ENCODE measurements at places on chromosomes 16 and 17.

DNA sequence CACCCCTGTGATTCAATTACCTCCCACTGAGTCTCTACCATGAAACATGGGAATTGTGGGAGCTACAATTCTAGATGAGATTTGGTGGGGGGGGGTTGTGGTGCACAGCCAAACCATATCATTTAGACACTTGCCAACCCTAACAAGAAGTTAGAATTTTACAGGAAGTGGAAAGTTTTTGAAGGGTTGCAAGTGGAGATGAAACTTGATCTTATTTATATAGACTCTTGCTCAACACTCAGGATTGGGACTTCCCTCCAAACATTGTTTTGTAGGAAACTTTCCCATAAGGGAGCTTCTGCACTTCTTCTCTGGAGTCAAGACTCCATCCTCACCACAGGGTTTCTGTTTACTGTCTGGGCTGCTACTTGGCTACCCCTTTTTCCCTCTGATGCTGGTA lies 266.7 kb upstream of the CDH11 start:
- H3K27ac ChIP-seq = no peak overlapping the region
- peaks cover 22% of the 10 kb centered on the region for H3K36me3 ChIP-seq
- peaks cover 10% of the 10 kb centered on the region for H3K4me1 ChIP-seq
- DNase-seq = no peak

DNA sequence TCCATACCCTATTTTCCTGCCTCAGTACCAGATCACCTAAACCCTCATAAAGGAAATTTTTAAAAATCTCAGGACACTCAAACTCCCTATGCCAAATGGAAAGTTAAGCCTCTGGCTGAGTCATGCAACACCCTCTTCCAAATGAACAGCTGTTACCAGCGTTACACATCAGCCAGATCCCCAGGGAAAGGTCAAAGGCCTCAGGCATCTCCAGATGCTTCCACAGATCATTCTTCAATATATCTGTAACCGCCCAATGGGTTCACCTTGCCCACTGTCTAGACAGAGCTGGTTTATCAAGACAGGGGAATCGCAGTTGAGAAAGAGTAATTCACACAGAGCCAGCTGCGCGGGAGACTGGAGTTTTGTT lies 29.1 kb upstream of the SHCBP1 start:
- no peaks in the 10 kb centered on the region for H3K4me1 ChIP-seq
- H3K36me3 ChIP-seq = peaks cover 5% of the 10 kb centered on the region
- H3K27me3 ChIP-seq = peaks cover 4% of the 10 kb centered on the region
- DNase-seq = no peak

DNA sequence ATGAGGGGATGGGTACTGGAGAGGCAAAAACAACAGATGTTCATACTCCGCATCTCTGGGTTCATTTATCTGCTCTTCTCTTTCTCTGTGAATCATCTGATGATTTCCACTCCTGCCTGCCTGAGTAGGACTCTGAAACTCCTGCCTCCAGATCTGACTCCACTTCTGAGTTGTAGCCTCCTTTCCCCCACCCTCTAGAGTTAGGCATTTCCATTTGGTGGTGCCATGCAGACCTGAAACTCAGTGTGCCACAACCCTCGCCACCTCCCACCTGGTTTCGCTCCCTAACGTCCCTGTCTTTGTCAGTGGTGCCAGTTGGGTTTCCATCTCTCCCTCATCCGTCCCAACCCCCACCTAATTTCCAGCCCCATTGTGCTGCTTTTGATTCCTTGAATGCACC lies 126.2 kb downstream of the PRKCB start:
- no peak for DNase-seq
- no peaks in the 10 kb centered on the region for H3K36me3 ChIP-seq
- no peak overlapping the region for H3K4me3 ChIP-seq
- H3K27me3 ChIP-seq = peaks cover 15% of the 10 kb centered on the region
- H3K27ac ChIP-seq = no peak overlapping the region
- peaks cover 2% of the 10 kb centered on the region for H3K4me1 ChIP-seq

DNA sequence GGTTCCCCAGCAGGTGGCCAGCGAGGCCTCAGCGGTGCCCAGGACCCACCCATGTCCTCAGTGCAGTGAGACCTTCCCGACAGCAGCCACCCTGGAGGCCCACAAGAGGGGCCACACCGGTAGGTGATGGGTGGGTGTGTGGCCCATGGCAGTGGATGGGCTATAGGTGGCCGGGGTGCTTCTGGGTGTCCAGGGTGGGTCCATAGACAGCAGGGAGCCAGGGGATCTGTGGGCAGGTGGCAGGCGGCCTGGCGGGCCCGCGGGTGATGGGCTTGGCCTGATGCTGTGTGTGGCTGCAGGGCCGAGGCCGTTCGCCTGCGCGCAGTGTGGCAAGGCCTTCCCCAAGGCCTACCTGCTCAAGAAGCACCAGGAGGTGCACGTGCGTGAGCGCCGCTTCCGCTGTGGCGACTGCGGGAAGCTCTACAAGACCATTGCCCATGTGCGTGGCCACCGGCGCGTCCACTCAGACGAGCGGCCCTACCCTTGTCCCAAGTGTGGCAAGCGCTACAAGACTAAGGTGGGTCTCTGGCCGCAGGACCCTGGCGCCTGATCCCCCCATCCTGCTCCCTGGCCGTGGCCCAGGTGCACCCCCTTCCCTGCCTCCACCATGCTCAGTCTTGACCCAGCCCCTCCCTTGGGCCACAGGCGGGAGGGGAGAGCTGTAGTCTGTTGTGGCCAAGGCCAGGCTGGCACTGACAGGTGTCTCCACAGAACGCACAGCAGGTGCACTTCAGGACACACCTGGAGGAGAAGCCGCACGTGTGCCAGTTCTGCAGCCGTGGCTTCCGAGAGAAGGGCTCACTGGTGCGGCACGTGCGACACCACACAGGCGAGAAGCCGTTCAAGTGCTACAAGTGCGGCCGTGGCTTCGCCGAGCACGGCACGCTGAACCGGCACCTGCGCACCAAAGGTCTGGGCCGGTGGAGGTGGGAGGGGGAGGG lies 2.1 kb upstream of the DNASE1L2 start:
- no peak overlapping the region for H3K4me3 ChIP-seq
- DNase-seq = no peak
- no peaks in the 10 kb centered on the region for H3K4me1 ChIP-seq
- H3K27ac ChIP-seq = no peak overlapping the region
- H3K36me3 ChIP-seq = no peaks in the 10 kb centered on the region

GRCh38 chr17:64129515-64129764 lies 504 bp downstream of the ERN1 start:
- peak overlapping the region; percentile 88 for H3K4me3 ChIP-seq
- H3K36me3 ChIP-seq = peaks cover 2% of the 10 kb centered on the region
- H3K27me3 ChIP-seq = peaks cover 21% of the 10 kb centered on the region
- DNase-seq = no peak
- peaks cover 40% of the 10 kb centered on the region for H3K4me1 ChIP-seq
- no peak overlapping the region for H3K27ac ChIP-seq

DNA sequence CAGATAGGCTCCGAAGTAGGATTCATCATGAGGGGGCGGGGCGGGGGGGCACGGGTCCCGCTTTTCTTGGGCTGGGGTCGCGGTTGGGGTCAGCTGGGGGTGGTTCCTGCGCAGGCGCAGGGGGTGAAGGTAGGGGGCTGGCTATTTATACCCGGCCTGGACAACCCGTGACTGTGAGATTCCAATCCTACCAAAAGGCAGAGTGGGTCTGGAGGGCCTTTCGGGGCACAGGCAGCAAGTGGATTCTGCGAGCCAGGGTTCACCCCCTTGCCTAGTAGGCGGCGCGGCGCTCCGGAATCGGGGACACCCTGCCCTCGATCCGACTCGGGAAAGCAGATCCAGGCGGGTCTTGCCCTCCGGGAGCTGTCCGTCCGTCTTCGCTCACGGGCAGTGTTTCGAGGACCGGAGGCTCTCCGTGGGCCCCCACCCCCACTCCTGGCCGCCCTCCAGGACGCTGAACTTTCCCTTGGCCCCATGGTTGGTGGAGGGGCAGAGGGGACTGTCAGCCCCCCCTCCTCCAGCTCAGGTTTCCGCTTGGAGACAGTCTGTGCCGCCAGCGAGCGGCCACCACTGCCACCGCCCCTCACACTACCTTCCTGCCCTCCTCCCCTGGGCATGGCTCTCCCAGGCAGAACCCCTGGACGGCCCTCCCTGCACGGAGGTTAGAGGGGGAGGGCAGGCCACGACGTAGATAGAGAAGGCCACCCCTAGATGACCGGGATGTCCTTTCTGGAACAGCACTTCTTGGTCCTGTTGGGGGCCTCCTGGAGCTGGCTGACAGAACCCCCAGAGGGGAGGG lies 634 bp downstream of the SLC2A4 start:
- H3K27ac ChIP-seq = no peak overlapping the region
- H3K4me1 ChIP-seq = peaks cover 45% of the 10 kb centered on the region
- H3K36me3 ChIP-seq = peaks cover 9% of the 10 kb centered on the region
- peaks cover 25% of the 10 kb centered on the region for H3K27me3 ChIP-seq
- peak; percentile 63 for DNase-seq
- peak overlapping the region; percentile 84 for H3K4me3 ChIP-seq

DNA sequence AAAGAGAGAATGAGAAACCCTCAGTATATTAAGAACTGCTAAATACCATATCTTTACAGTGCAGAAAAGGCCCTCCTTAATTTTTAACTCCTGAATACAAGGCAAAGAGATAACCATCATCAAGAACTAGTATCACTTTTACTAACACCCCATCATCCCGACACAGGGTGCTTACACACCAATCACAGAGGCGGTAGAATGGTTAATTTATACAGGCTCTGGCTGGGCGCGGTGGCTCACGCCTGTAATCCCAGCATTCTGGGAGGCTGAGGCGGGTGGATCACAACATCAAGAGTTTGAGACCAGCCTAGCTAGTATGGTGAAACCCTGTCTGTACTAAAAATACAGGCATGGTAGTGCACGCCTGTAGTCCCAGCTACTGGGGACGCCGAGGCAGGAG lies 4.2 kb downstream of the PSMD12 start:
- H3K4me1 ChIP-seq = peaks cover 30% of the 10 kb centered on the region
- no peak overlapping the region for H3K4me3 ChIP-seq
- H3K27me3 ChIP-seq = no peaks in the 10 kb centered on the region
- H3K27ac ChIP-seq = no peak overlapping the region

- H3K27ac ChIP-seq = no peak overlapping the region
- peaks cover 5% of the 10 kb centered on the region for H3K27me3 ChIP-seq
- peaks cover 15% of the 10 kb centered on the region for H3K36me3 ChIP-seq
- peaks cover 35% of the 10 kb centered on the region for H3K4me1 ChIP-seq
Observed at GRCh38 chr17:14121952-14122351, 52.6 kb downstream of the COX10 start.

- DNase-seq = no peak
- no peaks in the 10 kb centered on the region for H3K4me1 ChIP-seq
- H3K27me3 ChIP-seq = peaks cover 61% of the 10 kb centered on the region
- no peaks in the 10 kb centered on the region for H3K36me3 ChIP-seq
Observed at GRCh38 chr17:63517825-63518534, 5.2 kb upstream of the KCNH6 start.

DNA sequence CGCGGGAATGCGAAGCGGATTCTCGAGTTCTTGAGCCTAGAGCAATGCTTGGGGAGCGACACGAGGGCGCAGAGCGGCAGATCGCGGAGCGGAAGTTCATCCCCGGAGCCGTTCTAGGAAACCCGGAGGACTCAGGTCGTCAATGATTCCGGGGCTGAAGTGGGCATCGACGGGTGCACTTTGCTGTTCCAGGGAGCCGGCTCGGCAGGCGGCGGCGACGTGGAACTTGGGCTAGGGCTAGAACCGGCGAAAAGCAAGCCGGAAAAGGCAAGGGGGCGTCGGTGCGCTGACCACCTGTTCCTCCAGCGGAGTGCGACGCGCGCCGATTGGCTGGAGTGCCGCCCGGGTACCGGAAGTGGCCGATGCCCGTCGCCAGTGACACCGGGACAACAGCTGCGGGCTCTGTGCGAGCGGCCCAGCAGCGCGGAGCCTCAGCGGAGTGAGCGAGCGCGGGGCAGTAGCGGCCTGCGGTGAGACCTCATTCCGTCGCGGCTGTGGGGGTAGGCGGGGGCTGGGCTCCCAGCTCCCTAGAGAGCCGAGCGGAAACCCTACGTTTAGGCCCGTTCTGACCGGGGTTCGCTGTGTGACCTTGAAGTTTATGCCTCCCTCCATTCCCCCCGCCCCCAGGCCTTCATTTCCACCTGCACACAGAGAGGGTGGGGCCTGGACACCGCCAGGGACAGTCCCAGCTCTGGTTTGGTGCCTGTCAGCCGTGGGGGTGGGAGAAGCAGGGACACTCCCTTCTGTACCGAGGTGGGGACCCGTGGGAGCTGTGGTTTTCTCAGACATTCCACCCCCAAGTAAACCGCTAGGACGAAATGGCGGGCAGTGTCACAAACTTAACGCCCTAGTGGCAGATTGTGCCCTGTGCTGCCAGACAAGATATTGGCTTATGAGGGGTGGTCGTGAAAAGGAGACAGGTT lies at the start of gene ZFP3:
Gene ZFP3, plus strand, starts transcription at position 362 of the 923 bp plus-strand sequence. CDS start 13,038 bp downstream, outside the sequence.
- H3K4me3 ChIP-seq = peak within 1 kb of the TSS; percentile 23
- H3K27me3 ChIP-seq = peaks cover 21% of the 10 kb centered on the region
- no peak within 1 kb of the TSS for H3K27ac ChIP-seq

DNA sequence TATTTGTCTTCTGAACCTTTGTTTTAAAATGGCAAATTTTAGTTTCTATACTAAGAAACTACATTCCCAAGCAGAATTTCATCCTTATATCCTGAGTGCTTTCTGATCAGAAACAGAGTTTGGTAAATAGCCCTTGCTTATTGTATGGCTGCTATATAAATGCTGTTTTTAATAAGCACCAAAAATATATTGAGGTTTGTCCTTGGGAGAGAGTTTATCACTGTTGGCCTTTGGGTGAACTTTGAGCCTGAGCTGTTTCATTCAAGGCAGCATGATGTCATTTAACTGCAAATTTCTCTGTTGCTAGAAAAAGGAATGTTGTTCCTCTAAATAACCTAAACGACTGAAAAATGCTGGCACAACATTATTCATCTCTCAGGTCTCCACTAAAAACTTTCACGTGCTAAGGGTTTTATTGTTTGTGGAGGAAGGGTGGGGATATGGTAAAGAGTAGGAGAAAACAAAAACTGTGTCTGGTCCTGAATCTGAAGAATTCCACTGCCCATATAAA lies 334.3 kb upstream of the TBX2 start:
- no peak overlapping the region for H3K4me3 ChIP-seq
- H3K27me3 ChIP-seq = no peaks in the 10 kb centered on the region
- H3K4me1 ChIP-seq = peaks cover 20% of the 10 kb centered on the region

- H3K36me3 ChIP-seq = no peaks in the 10 kb centered on the region
- H3K27me3 ChIP-seq = peaks cover 6% of the 10 kb centered on the region
- H3K4me3 ChIP-seq = no peak overlapping the region
- H3K4me1 ChIP-seq = peaks cover 20% of the 10 kb centered on the region
Observed at GRCh38 chr16:19348578-19349315, 63.2 kb downstream of the CLEC19A start.

DNA sequence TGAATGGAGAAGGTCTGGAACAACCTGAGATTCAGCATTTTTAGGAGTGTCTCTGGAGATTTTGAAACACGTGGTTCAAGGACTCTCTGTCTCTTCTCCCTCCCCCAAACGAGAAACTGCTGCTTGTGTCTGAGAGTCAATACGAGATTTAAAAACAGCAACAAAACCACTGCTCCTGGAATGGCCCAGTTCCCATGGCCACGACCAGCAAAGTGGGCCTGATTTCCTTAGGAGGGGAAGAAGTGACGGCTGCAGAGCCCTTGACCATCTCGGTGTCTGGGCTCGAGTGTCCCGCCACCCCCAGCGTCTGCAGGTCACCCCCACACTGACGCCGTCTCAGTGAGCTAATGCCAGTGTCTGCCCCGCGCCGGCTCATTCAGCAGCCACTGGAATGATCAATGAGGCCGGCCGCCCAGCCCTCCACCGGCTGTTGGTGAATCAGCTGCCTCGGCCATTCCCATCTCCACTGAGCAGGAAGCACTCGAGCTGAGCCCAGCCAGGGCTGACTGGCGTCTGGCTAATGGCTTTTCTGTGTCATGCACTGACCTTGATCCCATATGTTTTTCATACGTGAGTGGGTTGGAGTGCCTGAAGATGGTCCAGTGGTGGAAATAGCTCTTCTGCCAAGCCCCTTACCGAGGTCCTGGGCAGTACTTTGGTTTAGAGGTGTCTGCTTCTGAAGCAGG lies 151.8 kb downstream of the PITPNC1 start:
- peak overlapping the region; percentile 67 for H3K27ac ChIP-seq
- H3K27me3 ChIP-seq = peaks cover 27% of the 10 kb centered on the region
- H3K4me1 ChIP-seq = peaks cover 54% of the 10 kb centered on the region
- DNase-seq = peak; percentile 81
- peak overlapping the region; percentile 51 for H3K4me3 ChIP-seq

Data from nephron progenitor cell (in vitro differentiated cells).